PC-3 (cell line): ENCODE measurements at places on chromosomes 7 and 10.

- no peak for DNase-seq
Measured at GRCh38 chr10:51425431-51425830, 274.0 kb downstream of the CSTF2T start.

DNA sequence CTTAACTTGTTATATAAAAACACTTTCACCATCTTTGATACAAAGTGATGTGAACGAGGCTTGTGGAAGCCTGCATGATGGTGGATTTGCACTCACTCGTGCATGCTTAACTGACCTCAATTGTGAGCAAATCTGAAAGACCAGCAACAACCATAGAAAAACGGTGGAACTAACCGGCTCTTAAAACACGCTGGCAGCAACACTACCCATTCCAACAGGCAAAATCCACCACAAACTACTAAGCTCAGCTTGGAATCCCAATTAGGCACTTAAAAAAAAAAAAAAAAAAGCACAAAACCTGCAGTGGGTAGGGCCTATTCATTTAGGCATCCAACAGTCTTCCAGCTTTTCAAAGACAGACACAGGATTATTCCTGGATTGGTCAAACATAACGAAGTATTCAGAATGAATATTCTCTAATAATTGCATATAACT is 1.8 kb downstream of the GDI2 start:
- peak; percentile 40 for DNase-seq

- DNase-seq, result peak; percentile 42
Measured at GRCh38 chr10:26550774-26551526, 112.8 kb downstream of the APBB1IP start.

- peak; percentile 77 for DNase-seq
Measured at GRCh38 chr7:901388-902154, 25.2 kb downstream of the GET4 start.

DNA sequence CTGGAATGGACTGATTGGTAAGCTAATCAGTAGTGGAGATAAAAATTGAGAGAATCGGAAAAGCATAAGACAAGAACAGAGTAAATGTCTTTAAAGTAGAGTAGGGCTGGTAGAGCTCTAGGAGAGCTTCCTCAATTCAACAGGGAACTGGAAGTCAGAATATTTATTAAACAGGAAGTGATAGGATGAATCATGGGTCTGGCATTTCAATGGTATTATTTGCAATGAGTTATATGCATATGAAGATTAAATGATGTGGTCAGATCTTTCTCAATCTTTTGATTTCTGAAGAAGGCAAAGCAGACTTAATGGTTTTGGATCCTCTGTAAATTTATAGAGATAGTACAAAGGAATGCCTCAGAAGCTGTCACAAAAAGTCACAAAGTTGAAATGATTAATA is 349.0 kb downstream of the HPSE2 start:
- DNase-seq, result peak; percentile 43

- DNase-seq, result no peak
Measured at GRCh38 chr10:51300617-51301304, 226.5 kb downstream of the PRKG1 start.

DNA sequence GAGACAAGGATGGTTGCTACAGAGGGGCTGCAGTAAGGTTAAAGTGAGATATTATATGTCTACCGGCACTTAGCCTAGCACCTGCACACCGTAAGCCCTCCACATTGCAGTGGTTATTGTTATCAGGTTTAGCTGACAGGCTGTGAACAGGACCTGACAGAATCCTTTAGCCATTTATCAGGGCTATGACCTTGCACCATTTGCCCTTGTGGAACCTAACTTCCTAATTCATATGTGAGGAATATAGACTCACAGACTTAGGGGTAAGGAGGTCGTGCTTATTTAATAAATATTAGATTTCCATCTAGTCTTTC is 10.1 kb downstream of the NCOA4 start:
- DNase-seq, result no peak

DNA sequence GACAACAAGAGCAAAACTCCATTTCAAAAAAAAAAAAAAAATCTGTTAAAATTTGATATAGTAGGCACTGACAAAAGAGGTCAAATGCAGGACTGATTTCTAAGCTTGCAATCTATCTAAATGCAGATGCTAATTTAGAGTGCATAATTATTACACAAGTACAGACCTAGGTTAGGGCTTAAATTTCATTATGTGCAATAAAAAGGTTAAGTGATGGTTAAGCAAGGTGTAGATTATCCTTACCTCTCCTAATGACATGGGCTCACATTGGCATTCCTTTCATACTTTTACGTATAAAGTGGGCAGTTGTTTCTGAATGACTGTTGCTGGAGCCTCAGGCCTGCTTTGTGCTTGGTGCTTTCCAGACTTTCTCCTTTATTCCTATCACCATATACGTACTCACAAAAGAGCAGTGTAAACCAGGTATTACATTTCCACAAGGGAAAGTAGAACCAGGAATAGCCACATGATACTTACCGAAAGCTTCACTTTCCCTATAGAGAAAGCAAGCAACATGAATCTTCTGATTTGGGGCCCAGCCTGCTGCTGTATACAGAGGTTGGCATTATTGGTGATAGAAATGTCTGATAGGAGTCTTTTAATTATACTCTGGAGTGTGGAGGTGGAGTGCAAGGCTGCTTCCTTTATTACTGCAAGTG is 2.2 kb upstream of the CHCHD1 start:
- DNase-seq, result no peak

DNA sequence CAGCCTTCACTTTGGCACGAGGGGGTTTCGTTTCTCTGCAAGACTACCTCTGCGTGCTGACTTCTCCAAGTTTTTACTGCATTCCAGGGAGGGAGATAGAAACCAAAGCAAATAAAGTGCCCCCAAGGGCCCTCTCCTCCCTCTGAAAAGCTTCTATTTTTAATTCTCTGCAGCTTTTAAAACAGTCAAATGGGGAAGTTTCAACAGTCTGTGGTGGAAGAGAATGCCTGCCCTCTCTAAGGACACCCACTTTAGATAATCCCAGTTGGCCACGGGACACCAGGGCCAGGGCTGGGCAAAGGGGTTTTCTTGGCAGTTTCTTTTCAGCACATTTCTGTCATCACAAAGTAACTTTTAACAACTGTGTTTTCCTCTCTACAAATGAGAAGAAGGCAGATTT is 386.7 kb upstream of the NPVF start:
- DNase-seq, result no peak

DNA sequence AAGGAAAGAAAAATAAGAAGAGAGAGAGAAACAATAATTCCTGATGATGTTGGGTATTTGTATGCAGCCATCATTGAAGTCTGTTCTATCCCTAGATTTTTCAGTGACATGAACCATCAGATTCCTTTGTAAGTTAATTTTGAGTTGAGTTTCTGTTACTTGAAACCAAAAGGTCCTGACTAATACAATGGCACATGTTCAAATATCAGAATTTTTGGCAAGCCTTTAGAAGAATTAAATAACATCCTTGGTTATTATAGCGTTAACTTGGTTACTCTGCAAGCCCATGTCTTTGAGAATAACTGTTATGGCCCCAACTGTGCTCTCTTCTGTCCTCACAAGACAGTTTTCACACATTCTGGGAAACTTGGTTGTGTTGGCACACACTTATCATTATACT is 66.5 kb downstream of the SYPL1 start:
- DNase-seq, result peak; percentile 62

- DNase-seq, result no peak
Measured at GRCh38 chr7:158971214-158971613, 114.9 kb downstream of the DYNC2I1 start.

DNA sequence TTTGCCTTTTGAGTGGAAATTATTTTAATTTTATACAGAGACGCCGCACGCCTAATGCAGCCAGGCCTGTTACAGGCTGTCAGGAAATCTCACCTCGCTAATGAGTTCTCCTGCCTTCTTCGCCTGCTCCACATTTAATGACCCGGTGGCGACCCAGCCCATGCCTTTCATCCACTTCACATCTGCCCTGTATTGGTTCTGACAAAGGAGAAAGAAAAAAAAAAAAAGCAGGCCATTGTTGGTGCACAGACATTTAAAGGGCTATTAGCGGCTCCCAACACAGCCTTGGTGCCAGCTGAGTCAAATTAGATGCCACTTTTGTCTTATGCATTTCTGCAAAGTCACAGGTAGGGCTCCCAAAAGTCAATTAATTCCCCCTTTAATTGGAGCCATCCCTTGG is 43.3 kb downstream of the NRAP start:
- no peak for DNase-seq

GRCh38 chr10:78357141-78358063 is 323.7 kb downstream of the RPS24 start:
- DNase-seq, result no peak

DNA sequence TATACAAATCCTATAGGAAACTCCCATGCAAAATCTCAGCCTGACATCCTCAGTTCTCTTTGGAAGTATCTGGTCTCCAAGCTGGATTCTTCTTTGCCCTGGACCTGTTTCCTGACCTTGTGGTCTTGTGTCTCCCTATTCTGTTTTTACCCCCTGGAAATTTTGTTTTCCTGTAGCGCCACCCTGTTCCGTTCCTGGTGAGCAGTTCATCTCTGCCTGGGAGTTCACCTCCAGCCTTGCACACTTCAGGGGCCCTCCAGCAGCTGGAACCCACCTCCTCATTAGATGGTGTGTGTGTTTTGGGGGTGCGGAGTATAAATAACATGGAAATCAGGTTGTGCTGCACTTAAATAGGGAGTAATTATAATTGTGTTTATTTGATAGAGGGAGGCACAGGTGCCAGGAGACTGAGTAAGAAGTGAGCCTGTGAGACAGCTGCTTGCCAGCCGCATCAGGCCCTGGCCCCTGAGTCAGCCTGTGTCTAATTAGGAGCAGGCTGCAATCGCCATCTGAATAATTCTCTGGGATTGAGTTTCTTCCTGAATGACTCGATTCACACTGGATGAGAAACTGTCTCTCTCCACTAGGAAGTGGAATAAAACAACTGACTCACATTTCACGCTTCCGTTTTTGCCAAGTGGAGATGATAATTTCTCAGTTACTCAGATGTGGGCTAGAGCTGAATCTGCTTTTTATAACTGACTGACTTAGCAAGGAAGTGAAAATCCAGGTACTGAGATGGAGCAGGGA is 69.4 kb upstream of the HECTD2 start:
- peak; percentile 67 for DNase-seq

DNA sequence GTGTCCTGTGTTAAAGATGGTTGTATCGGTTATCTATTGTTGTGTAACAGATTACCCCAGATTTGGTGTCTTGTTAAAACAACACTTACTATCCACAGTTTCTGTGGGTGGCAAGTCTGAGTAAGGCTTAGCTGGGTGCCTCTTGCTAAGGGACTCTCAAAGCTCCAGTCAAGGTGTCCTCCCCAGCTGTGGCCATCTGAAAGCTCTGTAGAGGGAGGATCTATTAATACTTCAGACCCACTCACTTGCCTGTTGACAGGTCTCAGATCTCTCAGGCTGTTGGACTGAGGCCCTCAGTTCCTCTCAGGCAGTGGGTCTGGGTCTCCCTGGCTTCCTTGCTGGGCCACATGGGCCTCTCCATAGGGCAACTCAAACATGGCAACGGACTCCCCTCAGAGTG is 19.6 kb downstream of the ARID5B start:
- no peak for DNase-seq

GRCh38 chr10:132403511-132404168 is 6.6 kb downstream of the PWWP2B start:
- DNase-seq, result no peak

GRCh38 chr7:129529643-129530042 is 27.3 kb downstream of the SMKR1 start:
- no peak for DNase-seq

DNA sequence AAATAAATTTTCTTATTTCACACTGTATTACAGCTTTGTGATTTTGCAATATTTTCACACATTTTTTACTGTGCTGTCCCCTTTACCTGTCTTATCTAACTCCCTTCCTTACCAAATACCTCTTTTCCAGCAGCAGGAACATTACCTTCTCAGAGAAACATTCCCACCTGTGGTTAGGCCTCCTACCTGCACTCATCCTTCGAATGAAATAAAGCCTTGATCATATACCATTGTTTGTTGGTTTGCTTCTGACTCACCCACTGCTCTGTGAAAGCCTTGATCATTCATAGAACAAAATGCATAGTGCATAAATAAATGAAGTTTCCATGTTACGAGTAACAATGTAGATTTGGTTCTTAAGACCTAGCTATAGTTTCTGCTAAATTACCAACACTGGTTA is 256.3 kb downstream of the ARL4A start:
- DNase-seq, result peak; percentile 77

- DNase-seq, result no peak
Measured at GRCh38 chr10:100829933-100830727, 82.6 kb upstream of the SLF2 start.

DNA sequence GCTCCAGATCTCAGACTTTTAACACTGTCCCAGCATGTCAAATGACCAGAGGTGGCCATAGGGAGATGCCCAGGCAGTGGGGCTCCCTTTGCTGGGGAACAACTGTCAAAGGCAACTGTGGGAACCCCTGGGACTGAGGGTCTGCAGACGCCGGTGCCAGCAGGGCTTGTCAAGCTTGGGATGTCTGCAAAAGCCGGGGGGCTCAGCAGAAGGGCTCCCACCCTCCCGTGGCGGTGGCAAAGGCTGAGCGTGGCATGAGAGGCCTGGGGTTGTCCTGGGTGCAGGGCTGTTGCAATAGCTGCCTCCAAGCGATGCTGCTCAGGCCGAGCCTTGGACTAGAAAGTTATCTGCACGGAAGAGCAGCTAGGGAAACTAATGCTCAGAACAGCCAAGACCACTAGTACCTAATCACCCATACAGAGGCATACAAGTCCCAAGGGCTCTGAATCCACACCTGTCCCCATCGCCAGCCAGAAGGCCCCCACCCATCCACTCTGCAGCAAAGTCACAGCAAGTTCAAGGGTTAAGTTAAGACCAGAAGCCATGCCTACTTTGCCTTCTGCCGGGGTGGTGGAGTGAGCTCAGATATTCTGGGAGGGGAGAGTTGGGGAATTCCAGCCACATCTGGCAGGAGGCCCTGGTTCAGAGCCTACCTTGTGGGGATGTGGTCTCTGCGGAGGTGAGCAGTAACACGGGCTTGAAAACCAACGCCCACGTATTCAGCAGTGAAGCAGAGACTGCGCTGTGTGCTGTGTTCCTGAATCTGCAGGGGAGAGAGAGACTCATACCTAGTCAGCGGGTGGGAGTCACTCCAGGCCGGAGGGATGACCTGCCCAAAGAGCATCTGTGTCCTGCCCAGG is 4.6 kb downstream of the SH2B2 start:
- no peak for DNase-seq

DNA sequence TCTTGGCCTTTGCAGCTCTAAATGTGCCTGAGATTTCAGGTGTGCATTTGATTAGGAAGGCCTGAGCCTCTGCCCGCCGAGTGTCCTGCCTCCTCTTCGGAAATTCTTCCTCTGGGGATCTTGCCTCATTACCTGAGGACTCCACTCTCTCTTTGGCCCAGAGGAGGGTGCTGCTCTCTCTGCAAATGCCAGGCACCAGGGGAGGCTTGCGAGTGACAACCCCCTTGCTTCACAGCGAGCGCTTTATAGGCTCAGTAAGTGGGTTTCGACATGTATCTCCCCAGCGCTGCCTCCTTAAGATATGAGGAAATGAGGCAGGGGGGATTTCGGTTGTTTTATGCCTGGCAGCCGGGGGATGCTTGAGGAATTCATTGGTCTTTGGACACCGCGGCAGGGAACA is 423.9 kb downstream of the GLRX3 start:
- no peak for DNase-seq

- no peak for DNase-seq
Measured at GRCh38 chr10:60605476-60605875, 172.8 kb upstream of the CDK1 start.
